ENCODE measurements at places on chromosomes 11 and 22.
A peak's percentile ranks its signal among the peaks of the same experiment; 100 is the strongest.

- peak; percentile 73 for DNase-seq
Observed at GRCh38 chr11:122853971-122854446, 15.7 kb downstream of the CRTAM start.

- no peak for DNase-seq
Observed at GRCh38 chr22:36833073-36833472, 16.2 kb upstream of the PVALB start.

DNA sequence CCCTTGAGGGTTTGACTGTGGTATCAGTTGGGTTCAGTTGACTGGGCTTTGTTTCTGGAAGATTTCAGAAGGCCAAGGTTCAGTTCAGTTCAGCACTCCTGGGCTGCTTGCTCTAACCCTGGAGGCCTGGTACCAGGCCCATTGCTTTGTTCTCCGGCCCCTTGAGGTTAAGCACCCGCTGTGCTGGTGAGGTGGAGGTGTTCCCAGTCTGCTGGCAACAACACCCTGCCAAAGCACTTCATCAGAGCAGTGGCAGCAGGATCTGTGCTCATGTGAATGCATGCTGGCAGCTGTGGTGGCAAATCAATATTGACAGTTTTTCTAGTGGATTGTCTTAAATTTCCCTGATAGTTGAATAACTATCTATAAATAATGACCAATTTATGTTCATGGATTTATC lies 3.8 kb upstream of the SCGB1D1 start:
- no peak for DNase-seq

GRCh38 chr11:101915791-101916291 lies 481 bp downstream of the ANGPTL5 start:
- DNase-seq: peak; percentile 29

DNA sequence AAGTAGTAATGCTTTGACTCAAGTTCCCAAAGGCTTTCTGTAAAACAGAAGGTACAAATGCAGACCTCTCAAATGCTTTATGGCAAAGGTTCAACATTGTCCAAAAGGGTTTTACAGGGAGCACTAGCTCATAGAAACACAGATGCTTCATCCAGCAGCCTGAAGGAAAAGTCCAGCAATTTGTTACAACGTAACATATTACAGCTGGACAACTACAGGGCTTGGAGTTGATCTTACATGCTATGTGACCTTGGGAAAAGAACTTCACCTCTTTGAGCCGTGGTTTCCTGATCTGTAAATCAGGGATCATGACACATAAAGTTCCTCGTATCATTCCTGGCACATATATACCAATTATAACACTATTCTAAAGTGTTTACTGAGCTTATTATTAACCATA lies 84.9 kb downstream of the DDIAS start:
- DNase-seq: no peak

GRCh38 chr22:35479985-35480550 lies 60.6 kb upstream of the RASD2 start:
- no peak for DNase-seq

GRCh38 chr11:62124186-62125113 lies 639 bp downstream of the INCENP start:
- DNase-seq: peak; percentile 8

GRCh38 chr22:21041937-21042336 lies 3.8 kb upstream of the LRRC74B start:
- no peak for DNase-seq

GRCh38 chr11:72225411-72225951 lies 914 bp downstream of the INPPL1 start:
- peak; percentile 26 for DNase-seq
